Cardiac septum (tissue), 1 donor: ENCODE measurements at places on chromosomes 13 and 19.
A peak's percentile ranks its signal among the peaks of the same experiment; 100 is the strongest.

GRCh38 chr13:114167426-114167825 is 11.6 kb upstream of the CFAP97D2 start:
- peak; percentile 41 for DNase-seq

DNA sequence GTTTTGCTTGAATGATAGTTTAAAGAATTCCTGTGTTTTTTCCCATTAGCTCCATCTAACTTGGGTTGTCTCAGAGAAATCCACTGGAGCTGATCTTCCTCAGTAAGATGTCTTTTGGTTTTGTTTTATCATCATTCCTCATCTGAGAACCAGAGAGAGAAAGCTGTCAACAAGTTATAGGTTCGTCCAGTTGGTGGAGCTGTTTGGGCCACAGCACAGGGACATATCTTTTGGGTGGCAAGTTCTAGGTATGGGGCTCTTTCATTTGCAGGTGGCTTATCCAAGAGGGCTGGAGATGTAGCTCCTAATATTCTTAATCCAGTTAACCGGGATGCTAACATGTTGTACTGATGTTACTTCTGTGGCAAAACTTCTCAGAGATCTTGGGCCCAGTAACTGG is 174.2 kb downstream of the KCNRG start:
- DNase-seq = no peak

GRCh38 chr19:33683881-33684537 is 62.3 kb downstream of the CHST8 start:
- peak; percentile 60 for DNase-seq

GRCh38 chr13:72652681-72653080 is 74.7 kb downstream of the MZT1 start:
- no peak for DNase-seq

- no peak for DNase-seq
Measured at GRCh38 chr19:18153556-18154134, 682 bp downstream of the PIK3R2 start.

- no peak for DNase-seq
Measured at GRCh38 chr13:100611678-100612492, 23.3 kb upstream of the GGACT start.

GRCh38 chr13:36395280-36395679 is 37.0 kb upstream of the CCNA1 start:
- no peak for DNase-seq

DNA sequence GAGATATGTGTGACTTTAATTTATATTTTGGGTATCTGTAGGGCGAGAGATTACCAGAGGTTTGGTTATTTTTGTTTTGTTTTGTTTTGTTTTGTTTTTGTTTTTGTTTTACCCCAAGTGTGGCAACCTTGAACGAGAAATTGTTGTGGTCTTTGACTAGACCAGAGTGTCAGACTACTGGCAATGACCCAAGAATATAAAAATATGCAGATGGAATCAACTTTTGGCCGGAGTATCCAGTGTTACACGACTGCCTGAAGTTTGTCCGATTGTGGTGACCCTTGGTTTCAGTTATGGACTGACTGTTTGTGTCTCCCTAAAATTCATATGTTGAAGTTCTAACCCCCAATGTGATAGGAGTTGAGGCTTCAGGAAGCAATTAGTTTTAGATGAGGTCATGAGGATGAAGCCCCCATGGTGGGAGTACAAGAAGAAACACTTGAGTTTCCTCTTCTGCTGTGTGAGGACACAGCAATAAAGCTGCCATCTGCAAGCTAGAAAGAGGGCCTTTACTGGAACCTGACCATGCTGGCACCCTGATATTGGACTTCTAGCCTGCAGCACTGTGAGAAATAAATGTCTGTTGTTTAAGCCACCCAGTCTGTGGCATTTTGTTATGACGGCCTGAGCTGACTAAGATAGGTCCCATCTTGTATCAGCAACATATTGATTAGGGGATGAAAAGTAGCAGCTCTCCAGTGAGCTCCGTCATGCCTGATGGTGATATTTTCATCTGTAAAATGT is 261.7 kb downstream of the MTUS2 start:
- no peak for DNase-seq

DNA sequence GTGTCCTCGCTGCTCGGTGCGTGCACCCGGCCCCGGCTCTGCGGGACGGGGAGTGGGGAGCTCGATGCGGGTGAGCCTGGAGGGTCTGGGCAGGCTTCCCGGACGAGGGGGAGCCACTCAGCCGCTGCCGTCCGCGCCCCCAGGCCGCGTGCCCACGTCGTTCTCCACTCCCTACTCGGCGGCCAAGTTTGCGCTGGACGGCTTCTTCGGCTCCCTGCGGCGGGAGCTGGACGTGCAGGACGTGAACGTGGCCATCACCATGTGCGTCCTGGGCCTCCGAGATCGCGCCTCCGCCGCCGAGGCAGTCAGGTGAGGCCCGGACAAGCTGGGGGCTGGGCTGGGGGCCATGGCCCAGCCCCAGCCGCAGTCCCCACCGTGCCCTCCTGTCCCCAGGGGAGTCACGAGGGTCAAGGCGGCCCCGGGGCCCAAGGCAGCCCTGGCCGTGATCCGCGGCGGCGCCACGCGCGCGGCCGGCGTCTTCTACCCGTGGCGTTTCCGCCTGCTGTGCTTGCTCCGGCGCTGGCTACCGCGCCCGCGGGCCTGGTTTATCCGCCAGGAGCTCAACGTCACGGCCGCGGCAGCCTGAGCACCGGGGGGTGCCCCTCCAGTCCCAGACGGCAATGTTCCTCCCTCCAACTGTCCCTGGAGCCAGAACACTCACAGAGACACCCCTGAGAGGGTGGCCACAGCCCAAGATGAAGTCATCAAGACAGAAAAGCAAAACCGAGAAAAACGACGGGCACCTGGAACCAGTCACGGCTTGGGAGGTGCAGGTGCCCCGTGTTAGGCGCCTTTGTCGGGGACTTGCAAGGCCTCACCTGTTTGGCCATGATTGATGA is 2.5 kb upstream of the RPL36 start:
- DNase-seq = no peak

GRCh38 chr19:589693-590395 is at the start of gene HCN2:
Gene HCN2, plus strand, starts transcription at chr19:589881. Its CDS starts 65 bp downstream, at chr19:589946.
- no peak for DNase-seq

- no peak for DNase-seq
Measured at GRCh38 chr19:47707135-47707925, 5.9 kb upstream of the EHD2 start.

GRCh38 chr19:4098493-4098892 is 25.4 kb downstream of the MAP2K2 start:
- DNase-seq = peak; percentile 83

DNA sequence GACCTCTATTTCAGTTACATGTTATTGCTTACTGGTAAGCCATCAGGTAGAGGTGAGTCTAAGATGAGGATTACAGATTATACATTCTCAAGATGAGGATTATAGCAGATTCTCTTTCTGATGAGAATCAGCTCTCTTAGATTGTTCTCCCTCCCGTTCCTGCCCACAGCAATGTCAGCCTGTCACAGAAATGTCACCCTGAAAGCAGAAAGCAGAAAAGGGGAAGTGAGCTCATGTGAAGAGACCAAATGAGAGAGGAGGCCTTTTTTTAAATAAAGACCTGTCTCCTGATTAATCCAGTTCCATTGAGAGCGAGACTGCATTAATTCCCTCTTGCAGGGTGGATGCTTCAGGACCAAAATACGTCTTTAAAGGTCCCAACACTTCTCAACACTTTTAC is 445.6 kb downstream of the KCTD12 start:
- no peak for DNase-seq

- DNase-seq = no peak
Measured at GRCh38 chr19:7540761-7541474, 5.4 kb downstream of the PNPLA6 start.

DNA sequence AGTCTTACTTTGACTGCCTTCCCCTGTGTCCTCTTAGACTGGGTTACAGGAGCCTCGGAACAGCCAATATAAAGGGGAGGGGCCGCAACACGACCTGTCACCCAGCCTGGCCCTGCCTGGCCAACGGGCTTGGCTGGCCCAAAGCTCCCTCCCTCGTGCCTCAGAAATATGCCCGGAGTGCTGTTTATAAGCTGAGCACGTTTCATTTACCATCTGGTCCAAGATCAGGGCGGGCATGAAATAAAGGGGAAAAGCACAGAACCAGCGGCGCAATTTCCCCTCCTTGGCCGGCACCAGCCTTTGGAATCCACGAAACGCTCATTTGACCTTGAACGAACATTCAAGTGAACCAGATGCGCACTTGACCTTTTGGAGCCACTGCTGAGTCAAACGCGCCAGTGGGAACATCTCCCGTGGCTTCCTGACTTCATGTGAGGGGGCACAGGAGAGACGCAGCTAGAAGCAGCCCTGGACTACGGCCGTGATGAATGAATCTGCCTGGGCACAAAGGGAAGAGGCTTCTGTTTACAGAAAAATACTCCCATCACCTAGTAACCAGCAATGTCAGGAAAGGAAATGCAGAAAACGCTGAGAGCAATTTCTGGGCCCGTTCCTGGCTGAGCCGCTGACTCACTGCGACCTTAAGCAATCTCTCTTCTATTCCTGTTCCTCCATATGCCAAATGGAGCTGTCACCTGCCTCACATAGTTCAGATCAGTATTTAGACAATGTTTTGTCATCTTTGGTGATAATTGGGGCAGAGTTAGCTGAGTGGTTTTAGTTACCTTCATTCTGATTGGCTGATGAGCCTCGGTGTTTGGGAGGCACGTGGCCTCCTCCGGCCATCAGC is 53.3 kb downstream of the RFX2 start:
- DNase-seq = peak; percentile 87

- DNase-seq = no peak
Measured at GRCh38 chr19:41551711-41552110, 24.3 kb upstream of the CEACAM21 start.

- no peak for DNase-seq
Measured at GRCh38 chr13:24056616-24057137, 103.8 kb upstream of the SPATA13 start.

DNA sequence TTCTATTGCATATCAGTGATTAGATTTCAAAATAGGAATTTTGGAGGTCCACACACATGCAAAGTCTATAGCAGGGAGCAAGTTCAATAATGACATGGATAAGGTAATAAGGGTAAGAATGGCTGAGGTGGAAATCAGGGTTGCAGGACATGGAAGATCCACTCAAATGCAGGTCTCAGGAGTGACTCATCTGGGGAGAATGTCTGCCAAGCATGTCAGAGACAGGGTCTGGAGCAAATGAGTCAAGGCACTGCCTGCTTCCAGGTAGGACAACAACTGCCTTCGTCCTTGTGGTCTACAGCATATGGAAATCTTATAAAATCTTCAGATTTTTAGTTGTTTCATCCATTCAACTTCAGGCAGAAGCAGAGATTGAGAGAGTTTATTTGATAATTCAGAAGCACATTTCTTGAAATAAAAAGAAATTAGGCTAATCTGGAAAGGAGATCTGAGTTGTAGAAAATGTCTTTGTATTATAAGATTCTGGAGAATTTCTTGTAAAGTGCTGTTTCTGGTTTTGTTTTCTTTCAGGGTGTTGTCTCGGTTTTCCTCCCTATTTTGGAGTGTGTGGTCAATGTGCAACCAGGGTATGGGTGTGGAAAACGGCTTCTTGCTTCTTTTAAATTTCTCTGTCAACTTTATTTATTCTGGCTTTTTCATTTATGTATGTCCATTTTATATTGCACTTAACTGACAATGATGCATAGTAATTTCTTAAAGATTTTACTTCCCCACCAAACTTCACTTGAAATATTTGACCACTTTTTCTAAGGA is 748.8 kb downstream of the LIG4 start:
- no peak for DNase-seq

DNA sequence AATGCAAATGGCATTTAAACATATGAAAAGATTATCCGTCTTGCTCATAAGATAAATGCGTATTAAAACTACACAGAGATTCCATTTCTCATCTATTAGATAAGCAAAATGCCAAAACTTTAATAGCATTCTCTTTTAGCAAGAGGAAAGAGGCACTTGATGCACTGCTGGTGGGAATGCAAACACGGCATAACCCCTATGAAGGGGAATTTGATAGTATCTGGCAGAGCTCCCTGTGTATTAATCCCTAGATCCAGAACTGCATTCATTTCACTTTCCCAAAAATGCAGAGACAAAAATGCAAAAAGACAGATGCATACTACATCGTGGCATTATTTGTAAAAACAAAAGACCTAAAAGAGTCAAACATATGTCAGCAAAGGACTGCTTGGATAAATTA is 193.6 kb upstream of the STARD13 start:
- DNase-seq = no peak

- no peak for DNase-seq
Measured at GRCh38 chr13:110397436-110398115, 90.5 kb downstream of the COL4A2 start.

GRCh38 chr13:70809588-70809987 is 701.3 kb upstream of the KLHL1 start:
- no peak for DNase-seq

- no peak for DNase-seq
Measured at GRCh38 chr19:19748249-19748938, 15.5 kb upstream of the ZNF14 start.

DNA sequence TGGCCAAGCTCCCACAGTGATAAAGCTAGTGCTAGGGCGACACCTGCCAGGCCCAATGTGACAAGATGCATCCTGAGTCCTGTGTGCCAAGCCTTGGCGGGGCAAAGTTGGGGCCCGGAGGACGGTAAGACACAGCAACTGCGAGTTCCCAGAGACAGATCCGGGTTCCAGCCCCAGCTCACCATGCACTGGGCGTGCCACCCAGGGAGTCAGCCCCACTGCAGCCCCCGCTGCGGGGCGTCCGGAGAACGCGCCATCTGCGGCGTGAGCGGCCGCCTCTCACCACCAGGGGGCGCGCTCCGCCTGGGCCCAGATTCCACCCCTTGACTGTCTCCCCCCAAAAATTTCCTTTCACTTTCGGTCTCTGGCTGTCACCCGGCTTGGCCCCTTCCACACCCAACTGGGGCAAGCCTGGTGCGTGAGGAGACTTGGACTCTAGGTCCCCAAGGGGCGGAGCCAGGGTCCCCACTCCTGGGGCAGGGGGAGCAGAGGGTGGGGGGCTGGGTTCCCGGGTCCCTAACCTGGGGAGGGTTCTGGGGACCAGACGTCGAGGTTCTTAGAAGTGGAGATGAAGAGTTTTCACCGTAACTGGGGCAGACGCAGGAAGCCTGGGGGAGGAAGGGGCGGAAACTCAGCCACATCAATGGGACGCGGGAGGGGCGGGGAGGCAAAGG is at the start of gene FLT3LG:
FLT3LG (plus strand) TSS at position 348 of the 674 bp plus-strand sequence. CDS start 425 bp downstream, outside the sequence.
- DNase-seq = peak; percentile 91

DNA sequence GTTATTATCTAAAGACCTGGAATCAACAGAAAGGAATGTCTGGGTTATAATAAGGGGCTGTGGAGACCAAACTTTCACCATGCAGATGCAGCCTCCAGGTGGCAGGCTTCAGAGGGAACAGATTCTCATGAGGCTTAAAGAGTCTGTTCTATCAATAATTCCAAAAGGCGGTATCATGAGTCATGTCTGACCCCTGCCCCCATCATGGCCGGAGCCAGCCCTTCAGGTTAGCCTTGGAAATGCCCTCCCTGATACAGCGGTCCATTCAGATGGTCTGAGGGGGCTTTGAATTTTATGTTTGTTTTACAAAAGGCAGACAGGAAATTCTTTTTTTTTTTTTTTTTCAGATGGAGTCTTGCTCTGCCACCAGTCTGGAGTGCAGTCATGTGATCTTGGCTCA is 21.7 kb upstream of the LAMP1 start:
- DNase-seq = no peak
